Muscle of leg (tissue), 16 donors: ENCODE measurements at places on chromosomes 4 and X.
A peak's percentile ranks its signal among the peaks of the same experiment; 100 is the strongest.

- peak; percentile 33 for DNase-seq
Observed at GRCh38 chr4:142091691-142092182, 455.4 kb downstream of the IL15 start.

DNA sequence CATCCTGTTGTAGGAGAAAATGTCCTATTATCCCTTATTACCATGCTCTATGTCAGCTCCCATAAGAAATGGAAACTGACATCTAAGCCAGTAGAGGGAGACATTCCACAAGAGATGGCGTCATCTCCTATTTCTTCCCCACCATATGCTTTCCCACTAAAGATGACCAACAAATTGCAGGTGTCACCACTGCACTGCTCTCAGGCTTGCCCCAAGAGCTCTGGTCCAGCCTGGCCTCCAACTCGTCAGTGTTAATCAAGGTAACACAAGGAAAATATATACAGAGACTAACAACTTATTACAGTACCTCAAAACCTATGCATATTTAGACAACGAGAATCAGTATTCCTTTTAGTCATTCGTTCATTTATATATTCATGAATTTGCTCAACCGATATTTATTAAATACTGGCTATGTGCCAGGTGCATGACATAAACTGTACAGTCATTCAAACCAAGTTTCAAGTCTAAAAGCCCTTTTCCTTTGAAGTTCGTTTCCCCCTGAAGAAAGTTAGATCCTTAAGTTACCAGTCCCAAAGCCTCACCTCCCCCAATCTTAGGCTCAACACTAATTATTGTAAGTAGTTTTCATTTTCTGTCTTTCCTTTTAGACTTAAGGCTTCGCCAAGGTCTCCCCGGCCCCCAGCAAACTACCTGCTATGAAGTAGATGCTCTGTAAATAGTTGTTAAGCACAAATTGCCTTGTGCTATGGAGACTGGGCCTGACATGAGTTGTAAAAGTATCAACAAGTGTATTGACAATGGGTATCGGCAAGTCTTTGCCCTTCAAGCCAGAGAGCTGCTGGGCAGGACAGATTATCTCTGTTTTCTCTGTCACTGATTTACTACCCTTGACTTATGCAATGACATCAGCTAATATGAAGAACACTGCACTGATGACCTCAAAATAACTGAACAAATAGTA is 3.1 kb upstream of the FGB start:
- peak; percentile 23 for DNase-seq

GRCh38 chr4:159282944-159283343 is 180.1 kb downstream of the RAPGEF2 start:
- DNase-seq, result no peak

DNA sequence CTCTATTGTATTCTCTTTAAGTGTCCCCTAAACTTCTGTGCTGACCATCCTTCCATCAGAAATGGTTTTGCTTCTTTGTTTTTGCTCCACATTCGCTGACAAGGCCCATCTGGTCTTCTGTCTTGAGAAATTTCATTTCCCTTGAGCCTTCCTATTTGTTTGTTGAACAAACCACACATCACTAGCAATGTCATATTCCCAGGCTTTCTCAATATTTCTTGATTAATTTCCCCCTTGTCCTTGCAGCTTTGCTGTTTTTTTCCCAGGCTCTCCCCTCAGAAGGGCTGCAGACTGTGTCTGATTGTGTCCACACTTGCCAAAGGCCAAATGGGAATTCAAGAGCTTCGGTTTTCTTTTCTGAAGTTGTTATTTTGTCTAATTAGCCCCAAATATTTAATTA is 158.9 kb downstream of the MID1IP1 start:
- DNase-seq, result peak; percentile 29

- no peak for DNase-seq
Observed at GRCh38 chr4:17997129-17997528, 24.4 kb downstream of the LCORL start.

DNA sequence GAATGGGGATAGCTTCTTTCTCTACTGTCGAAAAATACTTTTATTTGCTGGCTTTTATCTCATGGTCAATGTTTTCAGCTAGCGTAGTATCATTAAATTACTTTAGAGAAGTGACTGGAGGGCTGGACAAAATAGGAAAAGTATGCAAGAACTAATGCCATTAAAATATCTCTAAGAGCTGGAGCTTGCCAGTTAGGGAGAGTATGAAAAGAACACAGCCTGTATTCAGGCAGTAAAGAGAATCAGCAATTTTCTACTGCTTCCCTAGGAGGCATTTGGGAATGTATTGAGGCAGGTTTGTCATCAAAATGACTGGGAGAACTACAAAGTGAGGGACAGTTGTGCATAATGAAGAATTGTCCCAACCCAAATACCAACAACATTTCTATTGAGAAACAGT is 43.0 kb upstream of the FTHL17 start:
- no peak for DNase-seq

DNA sequence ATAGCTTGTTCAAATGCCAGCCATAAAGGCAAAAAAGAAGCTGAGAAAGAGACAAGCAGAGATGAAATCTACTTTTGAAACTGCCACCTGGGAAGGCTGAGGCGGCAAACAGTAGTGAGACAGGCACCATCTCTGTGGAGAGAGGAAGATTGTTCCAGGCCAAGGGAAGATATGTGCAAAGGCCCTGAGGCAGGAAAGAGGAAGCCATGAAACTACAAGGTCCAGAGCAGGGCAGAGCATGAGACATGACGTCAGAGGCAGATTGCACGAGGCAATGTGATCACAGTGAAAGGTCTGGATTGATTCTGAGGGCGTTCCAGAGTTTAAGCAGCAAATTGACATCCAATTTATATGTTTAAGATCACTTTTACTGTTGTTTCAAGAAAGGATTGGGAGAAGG is 226.1 kb downstream of the QDPR start:
- no peak for DNase-seq

DNA sequence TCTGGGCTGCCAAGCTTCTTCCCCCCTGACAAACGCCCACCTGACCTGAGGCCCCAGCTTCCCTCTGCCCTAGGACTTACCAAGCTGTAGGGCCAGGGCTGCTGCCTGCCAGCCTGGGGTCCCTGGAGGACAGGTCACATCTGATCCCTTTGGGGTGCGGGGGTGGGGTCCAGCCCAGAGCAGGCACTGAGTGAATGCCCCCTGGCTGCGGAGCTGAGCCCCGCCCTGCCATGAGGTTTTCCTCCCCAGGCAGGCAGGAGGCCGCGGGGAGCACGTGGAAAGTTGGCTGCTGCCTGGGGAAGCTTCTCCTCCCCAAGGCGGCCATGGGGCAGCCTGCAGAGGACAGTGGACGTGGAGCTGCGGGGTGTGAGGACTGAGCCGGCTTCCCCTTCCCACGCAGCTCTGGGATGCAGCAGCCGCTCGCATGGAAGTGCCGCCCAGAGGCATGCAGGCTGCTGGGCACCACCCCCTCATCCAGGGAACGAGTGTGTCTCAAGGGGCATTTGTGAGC is 37.0 kb downstream of the HTRA3 start:
- no peak for DNase-seq

GRCh38 chr4:126328914-126329313 is 1014.2 kb downstream of the FAT4 start:
- no peak for DNase-seq

DNA sequence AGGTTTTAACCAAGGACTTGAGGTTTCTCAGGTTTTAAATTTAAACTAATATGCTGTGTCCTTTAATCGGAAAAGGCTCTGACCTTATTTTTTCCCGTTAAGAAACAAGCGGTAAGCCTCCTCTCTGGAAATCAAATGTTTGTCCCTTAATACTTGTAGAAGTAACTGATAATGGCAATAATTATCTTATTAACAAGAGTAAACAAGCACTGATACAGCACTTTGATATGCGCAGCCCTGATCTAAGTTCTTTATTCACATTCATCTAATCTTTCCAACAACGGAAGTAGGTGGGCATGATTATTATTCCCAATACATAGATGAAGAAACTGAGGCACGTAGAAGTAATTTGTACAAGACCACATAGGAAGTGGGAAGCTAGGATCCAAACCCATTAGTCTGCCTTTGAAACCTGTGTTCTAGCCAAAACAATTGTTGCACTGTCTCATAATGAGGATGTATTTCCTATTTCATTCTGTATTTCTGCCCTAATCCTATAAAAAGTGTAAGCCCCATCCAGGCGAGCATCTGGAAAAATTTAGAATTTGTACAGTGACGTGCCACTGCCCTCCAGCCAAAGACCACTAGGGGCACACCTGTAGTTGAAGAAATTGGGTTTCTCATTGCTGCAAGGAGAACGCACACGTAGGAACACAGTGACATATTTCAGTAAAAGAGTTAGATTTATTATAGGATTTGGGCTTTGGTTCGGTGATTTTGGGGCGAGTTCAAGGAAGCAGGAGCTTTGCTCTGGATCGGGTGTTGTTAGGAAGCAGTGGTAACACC is 606 bp downstream of the CXorf58 start:
- peak; percentile 54 for DNase-seq

GRCh38 chrX:105711805-105712204 is 110.5 kb upstream of the NRK start:
- DNase-seq, result no peak

GRCh38 chr4:134691915-134692314 is 490.3 kb upstream of the PABPC4L start:
- no peak for DNase-seq

DNA sequence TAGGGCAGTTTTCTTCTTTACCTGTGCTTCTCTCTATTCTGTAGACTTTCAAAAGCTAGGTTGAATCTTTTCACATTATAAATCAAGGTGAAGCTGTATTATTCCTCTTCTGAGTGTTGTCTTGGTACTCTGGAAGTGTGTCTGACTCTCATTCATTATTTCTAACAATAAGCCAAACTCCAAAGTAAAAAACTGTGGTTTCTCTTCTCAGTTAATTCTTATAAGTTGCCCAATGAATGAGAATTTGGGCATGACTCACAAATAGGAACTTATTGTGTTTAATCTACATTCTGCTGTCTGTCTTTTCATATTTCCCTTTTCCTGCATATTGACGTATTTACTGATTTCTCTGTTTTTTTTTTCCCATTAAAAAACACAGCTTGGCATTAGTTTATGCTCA is 714.5 kb downstream of the CCSER1 start:
- DNase-seq, result no peak

- peak; percentile 5 for DNase-seq
Observed at GRCh38 chrX:143663755-143664154, 27.9 kb upstream of the SLITRK4 start.
